SW 1271 (cell line): ENCODE measurements at places on chromosomes 7 and 10.

- no peak for DNase-seq
These were observed 11.0 kb downstream of the TWIST1 start for GRCh38 chr7:19106241-19107080.

DNA sequence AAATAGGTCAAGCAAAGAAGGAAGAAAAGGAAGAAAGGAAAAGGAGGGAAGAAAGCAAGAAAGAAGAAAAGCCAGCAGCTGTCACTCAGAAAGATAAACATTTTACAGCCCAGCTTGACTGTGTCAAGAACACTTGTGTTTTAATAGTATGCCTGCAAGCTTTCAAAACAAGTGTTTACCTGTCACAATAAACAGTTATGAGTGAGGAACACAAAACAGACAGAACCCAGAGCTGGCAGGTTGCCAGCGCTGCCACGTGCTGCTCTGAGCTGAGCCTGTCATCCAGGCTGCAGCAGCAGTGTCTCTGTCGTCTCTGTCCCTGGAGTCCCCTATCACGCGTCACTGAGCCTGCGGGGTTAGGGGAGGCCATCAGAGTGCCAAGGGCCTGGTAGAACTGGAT is 827.6 kb upstream of the AUTS2 start:
- no peak for DNase-seq

GRCh38 chr10:92305133-92306072 is 14.4 kb downstream of the MARCHF5 start:
- DNase-seq = no peak

GRCh38 chr10:125082881-125083575 is 77.3 kb downstream of the CTBP2 start:
- no peak for DNase-seq

GRCh38 chr7:79298145-79298760 is 155.2 kb downstream of the MAGI2 start:
- DNase-seq = peak; percentile 49

DNA sequence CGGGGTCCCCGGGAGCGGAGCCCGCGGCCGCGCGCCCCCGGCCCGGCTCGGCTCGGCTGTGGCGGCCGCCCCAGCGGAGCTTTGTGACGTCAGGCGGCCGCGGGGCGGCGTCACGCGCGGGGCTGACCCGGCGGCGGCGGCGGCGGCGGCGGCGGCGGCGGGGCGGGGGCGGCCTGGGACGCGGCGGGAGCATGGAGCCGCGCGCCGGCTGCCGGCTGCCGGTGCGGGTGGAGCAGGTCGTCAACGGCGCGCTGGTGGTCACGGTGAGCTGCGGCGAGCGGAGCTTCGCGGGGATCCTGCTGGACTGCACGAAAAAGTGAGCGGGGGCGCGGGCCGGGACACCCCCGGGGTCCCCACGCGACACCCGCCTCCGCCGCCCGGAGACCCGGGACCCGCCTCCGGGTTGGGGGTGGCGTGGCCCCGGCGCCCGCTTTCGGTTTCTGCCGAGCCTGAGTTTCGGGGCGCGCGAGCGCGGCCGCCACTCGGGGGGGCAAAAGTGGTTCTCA is at the start of gene PWWP2B:
Gene PWWP2B, plus strand, starts transcription at position 165 of the 506 bp plus-strand sequence. Its CDS starts 27 bp downstream, at position 192.
- no peak for DNase-seq

- peak; percentile 90 for DNase-seq
These were observed at the start of gene SUFU for GRCh38 chr10:102503264-102504178. SUFU (plus strand) TSS chr10:102503972; CDS start chr10:102504153, 181 bp downstream.

- no peak for DNase-seq
These were observed 70.0 kb downstream of the WAPL start for GRCh38 chr10:86451604-86451960.

- DNase-seq = no peak
These were observed 57.1 kb upstream of the DYNC1I1 start for GRCh38 chr7:95715274-95715673.

DNA sequence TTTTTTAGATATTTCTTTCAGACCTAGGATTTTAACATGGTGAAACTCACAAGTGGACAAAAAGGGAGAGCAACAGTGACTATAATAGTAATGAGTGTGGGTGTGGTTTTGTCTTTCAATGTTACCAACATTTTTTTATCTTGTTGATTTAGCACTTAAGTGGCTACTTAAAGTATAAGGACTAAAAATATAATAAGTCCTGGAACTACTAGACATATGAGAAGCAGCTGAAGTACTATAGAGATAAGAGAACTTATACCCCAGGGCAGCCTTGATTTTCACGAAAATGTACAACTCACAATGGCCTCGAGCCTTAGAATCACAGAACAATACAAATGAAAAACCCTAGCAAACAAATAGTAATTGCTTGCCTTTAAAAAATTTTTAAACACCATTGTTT is 1151.8 kb downstream of the TYW1 start:
- no peak for DNase-seq

DNA sequence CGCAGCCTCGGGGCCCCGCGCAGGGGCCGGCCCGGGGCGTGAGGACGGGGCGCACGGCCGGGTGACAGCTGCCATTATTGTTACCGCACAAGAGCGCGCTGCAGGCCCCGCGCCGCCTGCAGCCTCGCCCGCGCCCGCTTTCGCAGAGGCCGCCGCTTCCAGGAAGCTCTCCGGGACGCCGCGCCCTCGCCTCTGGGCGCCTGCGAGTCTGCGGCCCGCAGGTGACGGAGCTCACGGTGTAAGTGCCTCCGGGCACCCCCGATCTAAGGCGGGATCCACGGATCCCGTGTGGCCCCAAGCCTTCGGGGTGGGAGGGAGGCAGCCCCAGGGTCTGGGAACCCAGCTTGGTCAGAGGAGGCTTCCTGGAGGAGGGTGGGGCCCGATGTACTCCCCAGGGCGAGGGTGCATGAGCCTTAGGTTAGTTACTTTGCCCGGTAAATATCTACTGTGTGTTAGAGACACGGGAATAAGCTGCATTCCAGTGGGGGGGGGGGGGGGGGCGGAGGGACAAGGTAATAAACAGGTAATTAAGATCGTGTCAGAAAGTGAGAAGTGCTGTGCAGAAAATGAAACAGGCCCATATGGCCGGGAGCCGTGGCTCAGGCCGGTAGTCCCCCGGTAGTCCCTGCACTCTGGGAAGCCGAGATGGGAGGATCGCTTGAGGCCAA is 638 bp downstream of the IQCE start:
- no peak for DNase-seq

DNA sequence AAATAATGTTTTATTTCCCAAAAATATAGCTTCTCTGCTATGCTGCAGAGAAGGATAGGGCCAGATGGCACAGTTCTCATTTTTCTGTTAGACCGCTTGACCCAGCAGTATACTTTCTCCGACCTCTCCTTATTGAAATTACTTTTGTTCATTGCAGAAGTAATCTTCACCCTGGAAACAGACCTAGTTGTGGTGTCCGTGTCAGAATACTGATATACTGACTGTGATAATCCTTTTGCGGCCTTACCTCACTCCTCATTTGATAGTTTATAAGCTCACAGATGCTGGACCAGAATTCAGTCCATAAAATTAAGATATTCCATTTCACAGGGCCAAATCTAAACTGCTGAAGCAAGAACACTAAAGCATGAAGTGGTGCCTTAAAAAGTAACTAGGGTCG is 260.6 kb upstream of the DKK1 start:
- DNase-seq = no peak

GRCh38 chr7:102469972-102470825 is 5.4 kb downstream of the LRWD1 start:
- no peak for DNase-seq

- DNase-seq = no peak
These were observed 78.0 kb downstream of the SAMD9 start for GRCh38 chr7:93039786-93040185.

DNA sequence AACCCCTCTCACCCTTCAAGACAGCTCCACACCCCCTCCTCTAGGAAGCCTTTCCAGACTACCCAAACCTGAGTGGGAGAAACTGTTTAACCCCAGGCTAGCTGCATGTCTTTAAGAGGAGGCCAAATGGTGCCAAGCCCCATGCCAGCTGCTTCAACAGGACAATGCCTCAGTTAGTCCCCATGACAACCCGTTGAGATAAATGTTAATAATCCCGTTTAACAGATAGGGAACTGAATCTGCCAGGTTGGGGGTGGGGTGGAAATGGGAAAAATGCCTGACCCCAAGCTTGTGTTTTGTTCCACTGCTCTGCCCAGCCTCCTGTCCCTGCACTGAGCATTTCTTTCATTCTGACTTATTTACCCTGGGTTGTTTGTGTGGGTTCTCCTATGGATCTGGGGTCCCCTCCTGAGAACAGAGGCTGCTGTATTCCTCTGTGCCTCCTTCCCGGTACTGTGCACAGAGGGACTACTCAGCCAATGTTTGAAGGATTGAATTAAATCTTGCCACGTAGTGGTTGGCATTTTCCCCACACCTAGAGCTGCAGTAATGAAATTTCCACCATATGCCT is 452.6 kb upstream of the ZMIZ1 start:
- no peak for DNase-seq

GRCh38 chr7:80611779-80612178 is 26.7 kb upstream of the CD36 start:
- DNase-seq = no peak

DNA sequence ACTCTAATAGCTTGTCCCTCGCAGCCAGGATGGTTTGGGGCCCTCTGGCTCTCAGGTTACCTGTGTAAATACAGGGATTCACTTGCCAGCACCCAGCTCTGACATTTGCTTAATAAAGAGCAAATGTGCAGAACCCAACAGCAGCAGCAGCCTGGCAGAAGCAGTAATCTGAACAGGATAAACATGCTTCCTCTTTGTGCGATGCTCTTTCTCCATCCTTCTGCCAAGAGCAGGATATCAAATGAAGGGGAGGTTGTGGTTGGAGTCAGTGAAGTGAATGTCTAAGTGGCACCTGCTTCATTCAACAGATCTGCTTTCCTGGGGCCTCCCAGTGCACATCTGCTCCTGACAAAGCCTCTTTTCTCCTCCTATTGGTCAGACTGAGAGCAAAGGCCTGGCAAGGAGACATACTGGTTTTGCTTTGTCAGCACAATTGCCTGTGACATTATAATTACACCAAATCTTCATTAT is 130.3 kb downstream of the NRF1 start:
- no peak for DNase-seq

- no peak for DNase-seq
These were observed 22.4 kb downstream of the GALNTL5 start for GRCh38 chr7:151978616-151979015.

- DNase-seq = no peak
These were observed 53.7 kb downstream of the CCDC6 start for GRCh38 chr10:59852670-59853069.

DNA sequence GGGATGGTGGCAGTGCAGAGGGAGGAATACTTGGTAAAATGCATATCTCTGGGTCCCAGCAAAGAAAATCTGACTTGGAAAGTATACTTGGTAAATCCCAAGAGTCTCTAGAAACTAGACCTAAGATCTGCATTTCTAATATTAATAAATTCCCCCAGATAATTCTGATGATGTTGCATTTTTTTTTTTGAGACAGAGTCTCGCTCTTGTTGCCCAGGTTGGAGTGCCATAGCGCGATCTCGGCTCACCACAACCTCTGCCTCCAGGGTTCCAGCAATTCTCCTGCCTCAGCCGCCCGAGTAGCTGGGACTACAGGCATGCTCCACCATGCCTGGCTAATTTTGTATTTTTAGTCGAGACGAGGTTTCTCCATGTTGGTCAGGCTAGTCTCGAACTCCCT is 97.9 kb upstream of the ANK3 start:
- no peak for DNase-seq

DNA sequence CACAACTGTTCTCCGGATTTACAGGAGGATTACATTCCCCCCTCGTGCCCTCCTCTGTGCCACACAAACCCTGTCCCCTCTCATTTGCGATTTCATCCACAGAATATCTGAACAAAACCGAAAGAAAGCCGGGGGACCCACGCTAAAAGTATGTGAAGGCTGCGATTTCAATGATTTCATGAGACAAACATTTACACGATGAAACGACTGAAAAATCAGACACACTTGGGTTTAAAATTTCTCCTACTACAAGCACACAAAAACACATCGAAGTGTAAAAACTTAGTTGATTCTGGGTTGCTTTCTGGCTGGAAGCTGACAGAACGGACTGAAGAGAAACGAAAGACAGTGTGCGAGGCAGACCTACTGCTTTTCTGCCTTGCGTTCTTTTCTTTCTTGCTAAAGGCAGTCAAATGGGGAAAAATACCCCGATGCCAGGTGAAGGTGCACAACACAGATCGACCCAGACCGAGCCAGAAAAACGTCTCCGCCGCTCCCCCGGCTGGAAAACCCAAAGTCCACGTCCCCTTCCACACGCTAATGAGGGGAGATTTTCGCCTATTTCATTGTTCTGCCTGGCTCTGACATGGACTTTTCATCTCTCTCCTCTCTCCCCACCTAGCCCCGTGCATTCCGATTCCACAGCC is 1.2 kb downstream of the HIPK2 start:
- peak; percentile 42 for DNase-seq

- DNase-seq = no peak
These were observed 37.4 kb downstream of the AUTS2 start for GRCh38 chr7:69635555-69636185.

- DNase-seq = no peak
These were observed 4.4 kb upstream of the GRK5 start for GRCh38 chr10:119203006-119203405.

- no peak for DNase-seq
These were observed 642.3 kb downstream of the GATA3 start for GRCh38 chr10:8696746-8697145.

DNA sequence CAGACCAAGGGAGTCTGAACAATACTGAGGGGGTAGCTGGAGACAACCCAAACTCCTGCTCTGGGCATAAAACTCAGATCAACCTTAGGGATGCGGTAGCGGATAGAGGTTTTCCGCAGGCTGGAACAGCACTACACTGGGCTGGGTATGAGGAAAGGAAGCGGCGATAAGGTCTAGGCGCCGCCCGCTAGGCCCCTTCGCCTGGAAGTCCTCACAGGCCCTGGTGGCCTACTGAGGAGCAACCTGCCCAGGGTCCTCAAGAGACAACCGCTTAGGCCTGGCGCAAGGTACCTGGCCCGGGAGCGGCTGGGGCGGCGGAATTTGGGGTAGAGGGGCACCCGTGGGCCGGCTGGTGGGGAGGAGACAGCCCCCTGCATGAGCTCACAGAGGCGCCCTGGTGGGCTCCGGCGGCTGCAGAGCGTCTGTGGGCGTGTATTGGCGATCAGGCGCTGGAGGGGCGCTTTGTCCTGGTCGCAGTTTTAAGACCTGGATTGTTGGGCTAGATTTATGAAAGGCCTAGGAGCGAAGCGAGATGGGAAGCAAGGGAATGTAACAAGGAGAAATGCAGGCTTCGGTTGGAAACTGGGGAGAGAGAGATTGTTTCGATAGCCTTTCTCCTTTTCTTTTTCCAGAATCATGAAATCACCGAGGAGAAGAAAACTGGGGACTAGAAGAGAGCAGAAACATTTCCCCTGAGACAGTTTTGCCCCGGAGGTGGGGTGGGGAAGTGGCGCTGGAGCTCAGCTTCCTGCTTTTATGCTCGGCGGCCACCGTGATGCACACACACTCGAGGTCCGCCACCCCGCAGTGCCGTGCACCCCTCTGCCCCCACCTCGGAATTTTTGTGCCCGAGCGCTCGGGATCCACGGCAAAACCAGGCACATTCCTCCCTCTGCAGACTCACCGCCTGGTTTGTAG is 2.4 kb upstream of the NKX2-3 start:
- DNase-seq = no peak

DNA sequence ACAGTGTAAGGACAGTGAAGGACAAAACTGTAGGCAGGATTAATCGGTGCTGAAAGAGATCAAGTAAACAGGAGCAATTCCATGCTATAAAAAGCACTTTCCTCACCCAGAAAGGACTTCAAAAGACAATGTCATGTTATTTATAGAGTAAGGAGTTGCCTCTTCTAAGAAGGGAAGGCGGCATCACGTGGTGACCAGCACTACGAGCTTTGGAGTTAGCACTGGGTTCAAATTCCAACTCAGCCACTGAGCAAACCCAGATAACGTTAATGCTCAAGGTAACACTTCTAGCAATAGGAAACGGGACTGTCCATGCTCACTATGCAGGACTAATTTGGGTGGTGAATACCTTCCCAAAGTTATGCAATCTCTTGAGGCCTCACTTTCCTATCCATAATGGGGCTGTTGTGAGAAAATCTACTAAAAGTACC is 715 bp upstream of the PANK1 start:
- no peak for DNase-seq
